Progenitor cell of endocrine pancreas (in vitro differentiated cells): ENCODE measurements at places on chromosomes 12 and 14.

- no peak for DNase-seq
These were observed 590 bp upstream of the CEBPE start for GRCh38 chr14:23119363-23120327.

DNA sequence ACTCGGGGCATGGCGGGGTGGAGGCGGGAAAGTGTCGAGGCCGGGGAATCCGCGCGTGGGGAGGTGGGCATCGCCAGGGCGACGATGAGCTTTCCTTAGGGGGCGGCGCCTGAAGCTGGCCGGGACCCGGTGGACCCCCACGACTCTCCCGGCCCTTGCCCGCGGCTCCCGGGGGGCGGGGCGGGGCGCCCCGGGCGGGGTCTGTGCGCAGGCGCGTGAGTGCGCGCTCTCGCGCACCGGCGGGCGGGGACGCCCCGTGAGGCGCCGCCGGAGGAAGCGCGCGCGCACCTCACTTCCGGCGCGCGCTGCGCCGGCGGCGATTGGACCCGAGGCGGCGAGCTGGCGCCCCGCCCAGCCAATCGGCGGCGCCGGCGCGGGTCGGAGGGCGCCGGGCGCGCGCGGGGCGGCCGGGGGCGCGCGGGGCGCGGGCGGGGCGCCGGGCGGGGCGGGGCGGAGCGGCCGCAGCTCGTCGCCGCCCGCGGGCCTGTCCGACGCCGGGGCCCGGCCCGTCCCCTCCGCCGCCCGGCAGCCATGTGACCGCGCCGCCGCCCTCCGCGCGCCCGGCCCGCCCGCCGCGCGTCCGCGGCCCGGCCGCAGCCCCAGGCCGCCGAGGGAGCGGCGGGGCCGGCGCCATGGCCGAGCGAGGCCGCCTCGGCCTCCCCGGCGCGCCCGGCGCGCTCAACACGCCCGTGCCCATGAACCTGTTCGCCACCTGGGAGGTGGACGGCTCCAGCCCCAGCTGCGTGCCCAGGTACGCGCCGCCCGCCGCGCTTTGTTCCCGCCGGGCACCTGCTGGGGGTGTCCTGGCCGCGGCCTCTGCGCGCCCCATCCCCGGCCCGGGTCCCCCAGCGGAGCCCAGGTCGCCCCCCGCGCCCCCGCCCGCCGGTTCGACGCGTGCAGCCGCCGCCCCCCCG, at the start of gene PACS2:
PACS2 (plus strand) TSS at position 462 of the 914 bp plus-strand sequence; CDS start at position 633, 171 bp downstream.
- DNase-seq = peak; percentile 70

DNA sequence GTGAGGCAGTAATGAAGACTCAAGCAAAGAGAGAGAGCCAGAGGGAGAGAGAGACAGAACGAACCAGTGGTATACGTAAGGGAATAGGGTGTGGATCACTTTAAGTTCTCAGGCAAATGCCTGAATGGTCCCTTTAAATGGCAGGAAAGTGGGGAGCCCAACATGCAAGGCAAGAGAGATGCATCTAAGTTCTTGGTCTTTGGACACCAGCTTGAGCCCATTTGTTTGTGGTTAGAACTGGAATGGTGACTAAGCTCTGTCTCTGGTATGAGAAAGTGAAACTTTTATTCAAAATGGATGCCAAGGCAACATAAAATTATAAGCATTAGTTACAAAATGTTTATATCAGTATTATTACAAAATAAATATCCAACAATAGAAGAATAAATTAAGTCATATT, 192.2 kb upstream of the ALG10 start:
- DNase-seq = no peak

DNA sequence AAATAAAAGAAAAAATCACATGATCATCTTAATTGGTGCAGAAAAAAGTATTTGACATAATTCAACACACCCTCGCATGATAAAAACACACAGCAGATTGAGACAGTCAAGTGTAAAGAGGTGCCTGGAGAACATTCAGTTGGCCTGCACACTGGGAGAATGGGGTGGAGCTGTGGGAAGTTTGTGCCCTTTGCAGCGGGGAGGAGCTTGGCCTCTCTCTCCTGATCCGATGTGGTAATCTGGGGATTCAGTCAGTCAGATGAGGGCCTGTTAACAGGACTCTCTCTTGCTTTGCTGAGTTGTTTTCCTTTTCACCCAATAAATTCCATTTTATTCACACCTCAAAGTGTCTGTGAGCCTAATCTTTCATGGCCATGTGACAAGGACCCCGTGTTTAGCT, 5.9 kb downstream of the SERPINA6 start:
- DNase-seq = no peak

DNA sequence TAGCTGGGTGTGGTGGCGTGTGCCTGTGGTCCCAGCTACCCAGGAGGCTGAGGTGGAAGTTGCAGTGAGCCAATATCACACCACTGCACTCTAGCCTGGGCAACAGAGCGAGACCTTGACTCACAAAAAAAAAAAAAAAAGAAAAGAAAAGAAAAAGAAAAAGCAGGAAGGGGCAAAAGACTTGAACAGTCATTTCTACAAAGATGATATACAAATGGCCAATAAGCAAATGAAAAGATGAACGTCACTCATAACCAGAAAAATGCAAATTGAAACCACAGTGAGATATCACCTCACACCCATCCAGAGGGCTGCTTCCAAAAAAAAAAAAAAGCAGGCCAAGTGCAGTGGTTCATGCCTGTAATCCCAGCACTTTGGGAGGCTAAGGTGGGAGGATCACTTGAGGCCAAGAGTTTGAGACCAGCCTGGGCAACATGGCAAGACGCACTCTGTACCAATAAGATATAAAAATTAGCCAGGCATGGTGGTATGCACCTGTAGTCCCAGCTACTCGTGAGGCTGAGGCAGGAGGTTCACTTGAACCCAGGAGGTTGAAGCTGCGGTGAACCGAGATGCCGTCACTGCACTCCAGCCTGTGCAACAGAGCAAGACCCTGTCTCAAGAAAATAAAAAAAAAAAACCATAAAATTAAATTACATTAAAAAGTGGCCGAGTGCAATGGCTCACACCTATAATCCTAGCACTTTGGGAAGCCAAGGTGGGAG, 20.5 kb downstream of the UBC start:
- no peak for DNase-seq

GRCh38 chr14:106062502-106063272, 536.3 kb downstream of the TMEM121 start:
- no peak for DNase-seq

DNA sequence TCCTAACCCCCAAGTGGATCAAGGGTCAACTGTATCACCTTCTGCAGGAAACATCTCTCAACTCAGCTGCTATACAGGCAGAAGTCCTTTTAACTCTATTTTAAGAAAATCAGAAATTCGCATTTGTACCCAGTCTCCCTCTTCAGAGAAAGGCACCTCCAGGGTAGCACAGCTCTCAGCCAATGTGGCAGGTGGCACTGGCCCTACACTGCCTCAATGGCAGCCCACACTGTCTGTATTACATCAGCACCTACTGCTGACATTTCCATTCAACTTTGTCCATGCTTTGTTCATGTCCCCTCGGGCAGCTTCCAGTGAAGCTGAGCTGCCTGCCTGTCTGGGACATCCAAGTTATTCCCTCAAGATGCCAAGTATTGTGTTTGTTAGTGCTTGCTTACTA, 8.8 kb downstream of the SPTSSA start:
- no peak for DNase-seq

DNA sequence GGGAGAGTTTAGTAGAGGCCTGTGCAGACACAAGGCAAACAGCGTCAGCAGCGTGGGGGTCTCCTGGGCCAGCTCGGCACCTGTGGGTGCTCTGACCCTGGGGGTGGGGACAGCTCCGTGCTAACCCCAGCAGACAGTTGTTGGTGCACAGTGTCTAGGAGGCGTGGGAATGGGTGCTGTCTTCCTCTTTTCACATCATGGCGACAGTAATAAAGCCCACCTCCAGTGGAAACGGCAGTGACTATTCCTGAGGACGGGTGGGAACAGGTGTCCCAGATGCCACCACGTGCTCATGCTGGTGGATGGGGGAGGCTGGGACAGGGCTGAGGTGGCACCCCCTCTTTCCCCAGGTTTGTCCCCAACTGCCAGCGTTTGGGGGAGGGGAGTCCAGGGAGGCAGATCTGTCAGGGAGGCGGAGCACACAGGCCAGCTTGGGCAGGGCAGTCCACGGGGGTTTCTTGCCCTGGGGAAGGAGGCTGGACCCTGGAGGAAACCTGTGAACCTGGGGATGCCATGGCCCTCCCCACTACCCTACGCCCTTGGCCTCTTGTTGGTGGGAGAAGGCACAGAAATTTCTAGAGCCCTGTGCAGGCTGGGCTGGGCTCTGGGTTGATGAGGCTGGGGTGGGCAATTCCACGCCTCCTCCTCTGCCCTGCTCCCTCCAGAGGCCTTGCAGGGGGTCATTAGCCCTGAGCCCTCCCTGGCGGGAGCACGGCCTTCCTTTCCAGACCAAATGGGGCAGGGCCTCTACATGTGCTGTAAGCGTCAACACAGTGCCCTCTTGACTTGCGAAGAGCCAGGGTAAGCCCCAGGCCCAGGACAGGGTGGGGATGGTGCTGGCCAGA, 3.8 kb downstream of the ZBTB42 start:
- no peak for DNase-seq

GRCh38 chr14:99333841-99334635, 62.0 kb upstream of the BCL11B start:
- DNase-seq = no peak

DNA sequence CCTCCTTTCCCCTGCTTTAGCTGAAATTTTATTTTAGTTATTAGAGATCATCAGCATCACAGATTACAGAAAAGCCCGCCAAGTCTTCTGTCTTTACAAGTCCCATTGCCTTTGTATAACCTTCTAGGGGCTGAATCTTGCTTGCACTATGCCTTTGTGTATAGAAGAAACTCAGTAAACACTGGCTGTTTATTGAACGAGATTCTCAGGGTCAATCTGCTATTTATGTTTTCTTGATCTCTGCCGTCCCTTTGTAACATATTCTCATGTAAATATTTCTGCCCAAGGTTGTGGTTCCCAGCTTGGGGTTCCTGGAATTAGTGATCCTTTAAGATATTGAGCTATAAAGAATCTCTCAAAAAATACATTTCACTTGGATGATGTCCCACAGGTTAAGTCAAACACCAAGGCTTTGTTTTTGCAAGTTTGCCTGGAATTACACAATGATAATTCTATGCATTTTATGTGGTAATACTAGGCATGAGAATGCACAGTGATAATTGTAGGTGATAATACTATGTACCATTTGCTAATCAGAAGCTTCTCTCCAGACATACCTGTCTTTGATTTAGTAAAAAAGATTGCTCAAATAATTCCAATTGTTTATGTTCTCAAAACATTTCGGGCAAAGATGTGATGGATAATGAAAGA, 40.6 kb upstream of the FGF6 start:
- DNase-seq = no peak

- DNase-seq = no peak
These were observed 98.1 kb downstream of the NCOR2 start for GRCh38 chr12:124469193-124469888.

GRCh38 chr14:48563489-48563888, 888.1 kb upstream of the MDGA2 start:
- no peak for DNase-seq

GRCh38 chr14:66105815-66106214, 380.4 kb upstream of the CCDC196 start:
- no peak for DNase-seq

DNA sequence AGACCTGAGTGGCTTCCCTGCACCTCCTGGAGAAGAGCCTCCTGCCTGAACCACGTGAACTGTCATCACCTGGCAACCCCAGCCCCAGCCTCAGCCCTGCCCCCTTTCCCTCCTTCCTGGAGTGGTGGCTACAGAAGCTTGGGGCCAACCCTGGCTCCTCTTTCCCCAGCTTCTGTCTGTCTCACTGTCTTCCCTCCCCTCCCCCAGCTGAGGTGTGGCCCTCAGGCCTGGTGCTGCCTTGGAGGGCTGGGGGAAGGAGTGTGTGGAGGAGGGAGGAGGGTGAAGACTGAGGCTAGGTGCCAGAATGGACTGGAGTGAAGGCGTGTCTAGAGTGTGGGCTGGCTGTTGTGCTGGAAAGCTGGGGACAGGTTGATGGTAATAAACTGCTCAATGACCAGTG, 9.7 kb downstream of the NFATC4 start:
- no peak for DNase-seq

GRCh38 chr12:14989790-14990189, 16.9 kb downstream of the PDE6H start:
- DNase-seq = no peak

DNA sequence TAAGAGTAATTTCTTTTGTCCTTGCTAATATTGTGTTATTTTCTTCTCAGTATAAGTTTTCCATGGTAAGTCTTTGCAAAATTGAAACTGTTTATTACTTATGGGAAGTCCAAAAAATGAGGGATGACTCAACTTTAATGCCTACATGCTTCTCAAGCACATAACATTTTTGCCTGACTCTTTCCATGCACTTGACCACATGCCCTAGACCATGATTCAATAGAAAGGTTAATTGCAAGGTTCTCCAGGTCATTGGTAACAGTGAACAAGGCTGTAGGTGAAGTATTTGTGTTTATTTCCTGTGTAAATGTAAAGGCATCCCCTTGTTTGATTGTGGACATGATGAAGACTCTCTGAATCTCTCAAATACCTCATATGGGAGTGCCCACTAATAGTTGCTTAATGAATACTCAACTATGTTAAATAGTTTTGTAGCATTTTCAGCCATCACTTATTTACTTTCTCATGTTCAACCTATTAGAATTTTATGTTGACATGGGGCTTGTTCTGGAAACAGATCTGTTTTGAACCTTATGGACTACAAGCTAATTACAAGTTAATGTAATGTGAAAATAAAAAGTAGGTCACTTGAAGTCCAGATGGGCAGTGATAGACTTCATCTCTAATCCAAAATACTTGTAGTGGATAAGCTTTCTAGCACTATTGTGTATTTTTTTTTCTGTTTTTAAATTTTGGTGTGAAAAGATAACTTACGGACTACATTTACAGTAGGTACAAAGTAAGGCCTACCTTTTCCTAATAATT, 131.7 kb downstream of the TMTC2 start:
- no peak for DNase-seq

DNA sequence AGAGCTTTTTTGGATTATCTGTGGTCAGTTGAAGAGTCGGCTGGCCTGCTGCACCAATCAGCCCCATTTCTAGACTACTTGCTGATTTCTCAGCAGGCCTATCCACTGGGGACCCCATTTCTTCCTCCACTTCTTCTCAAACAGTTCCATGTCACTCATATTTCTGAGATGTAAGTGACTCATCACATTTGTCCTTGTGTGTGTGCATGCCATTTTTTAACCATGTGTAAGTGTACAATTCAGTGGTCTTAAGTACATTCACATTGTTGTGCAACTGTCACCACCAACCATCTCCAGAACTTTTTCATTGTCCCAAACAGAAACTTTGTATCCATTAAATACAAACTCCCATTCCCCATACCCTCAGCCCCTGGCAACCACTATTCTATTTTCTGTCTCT, 14.2 kb downstream of the TMEM229B start:
- DNase-seq = no peak

GRCh38 chr14:67680121-67680602, 5.7 kb upstream of the VTI1B start:
- no peak for DNase-seq

GRCh38 chr14:52467515-52468266, 84.6 kb downstream of the TXNDC16 start:
- DNase-seq = no peak

- DNase-seq = no peak
These were observed 272.7 kb downstream of the AEBP2 start for GRCh38 chr12:19712041-19712440.

- no peak for DNase-seq
These were observed 22.1 kb upstream of the CLEC14A start for GRCh38 chr14:38278035-38278434.

GRCh38 chr12:2256915-2257314, 204.1 kb downstream of the CACNA1C start:
- no peak for DNase-seq
